Posterior vena cava (tissue), 2 donors: ENCODE measurements at places on chromosomes 3 and 15. TPM values are rescaled to one million over a fixed set of nuclear protein-coding genes. Genes with fewer than 3 reads are reported as not detected.
A peak's percentile ranks its signal among the peaks of the same experiment; 100 is the strongest.

- DNase-seq, result peak; percentile 80
Observed at GRCh38 chr15:29674661-29675533, 147.4 kb downstream of the TJP1 start.

DNA sequence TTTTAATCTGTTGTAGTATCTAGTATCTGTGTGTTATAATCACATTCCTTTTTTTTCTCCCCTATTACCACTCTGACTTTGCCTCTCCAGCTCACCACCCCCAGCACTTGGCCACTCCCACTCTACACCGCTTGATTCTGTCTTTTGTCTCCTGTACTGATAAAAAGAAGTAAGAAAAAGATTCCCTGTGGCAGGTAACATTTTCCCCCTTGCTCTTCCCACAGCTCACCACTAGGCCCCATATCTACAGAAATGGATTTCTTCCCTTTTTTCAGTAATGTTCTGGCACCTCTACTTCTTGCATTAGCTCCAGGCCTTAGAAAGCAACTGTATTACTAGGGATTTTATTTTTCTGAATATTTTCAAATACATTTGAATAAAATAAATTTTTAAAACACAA, 25.6 kb downstream of the KCNH8 start:
- DNase-seq, result no peak

- no peak for DNase-seq
Observed at GRCh38 chr3:72448858-72449257, 399.4 kb downstream of the SHQ1 start.

DNA sequence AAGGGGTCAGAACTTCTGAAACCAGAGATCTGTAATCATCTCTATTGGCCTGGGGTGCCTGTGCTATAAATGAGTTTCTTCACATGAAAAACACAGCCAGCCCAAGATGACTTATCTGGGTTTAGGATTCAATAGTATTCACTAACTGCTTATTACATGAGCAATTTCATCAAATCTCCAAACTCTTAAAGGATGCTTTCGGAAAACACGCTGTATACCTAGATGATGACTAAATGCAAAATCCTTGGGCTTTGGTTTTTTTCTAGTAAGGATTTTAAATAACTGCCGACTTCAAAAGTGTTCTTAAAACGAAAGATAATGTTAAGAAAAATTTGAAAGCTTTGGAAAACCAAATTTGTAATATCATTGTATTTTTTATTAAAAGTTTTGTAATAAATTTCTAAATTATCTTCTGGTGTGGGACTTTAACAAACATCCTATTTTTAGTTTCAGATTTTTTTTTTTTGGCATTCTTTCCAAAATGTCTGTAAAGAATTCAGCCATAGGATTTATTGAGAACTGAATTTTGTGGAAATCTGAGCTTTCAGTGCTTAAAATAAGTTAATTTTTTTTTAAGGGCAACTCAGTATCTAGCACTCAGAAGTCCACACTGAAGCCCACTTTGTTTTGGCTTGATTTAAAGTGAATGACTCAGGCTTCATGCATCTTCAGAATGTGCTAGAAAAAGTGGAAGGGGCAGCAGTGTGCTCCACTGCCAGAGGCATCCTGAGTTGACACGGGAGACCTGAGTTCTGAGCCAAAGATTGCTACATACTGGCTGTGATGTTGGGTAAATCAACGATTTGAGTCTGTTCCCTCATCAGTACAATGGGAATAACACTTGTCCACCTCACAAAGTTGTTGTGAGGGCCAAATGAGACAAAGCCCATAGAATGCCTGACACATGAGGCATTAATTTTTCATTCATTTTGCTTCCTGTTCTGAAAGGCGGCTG, 18.7 kb downstream of the TMEM43 start:
- peak; percentile 85 for DNase-seq

DNA sequence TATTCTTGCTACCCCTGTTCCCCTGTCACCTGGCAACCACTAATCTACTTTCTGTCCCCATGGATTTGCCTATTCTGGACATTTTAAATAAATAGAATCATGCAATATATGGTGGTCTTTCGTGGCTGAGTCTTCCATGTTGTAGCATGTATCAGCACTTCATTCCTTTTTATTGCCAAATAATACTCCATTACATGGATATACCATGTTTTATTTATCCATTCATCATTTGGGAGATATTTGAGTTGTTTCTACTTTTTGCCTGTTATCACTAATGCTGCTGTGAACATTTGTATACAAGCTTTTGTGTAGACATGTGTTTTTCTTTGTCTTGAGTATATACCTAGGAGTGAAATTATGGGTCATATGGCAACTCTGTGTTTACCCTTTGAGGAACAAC, 50.6 kb downstream of the NR2C2 start:
- DNase-seq, result no peak

GRCh38 chr15:94064676-94065313, 166.6 kb upstream of the MCTP2 start:
- DNase-seq, result no peak

Gene GOLGA8G
- total RNA-seq, result not detected

DNA sequence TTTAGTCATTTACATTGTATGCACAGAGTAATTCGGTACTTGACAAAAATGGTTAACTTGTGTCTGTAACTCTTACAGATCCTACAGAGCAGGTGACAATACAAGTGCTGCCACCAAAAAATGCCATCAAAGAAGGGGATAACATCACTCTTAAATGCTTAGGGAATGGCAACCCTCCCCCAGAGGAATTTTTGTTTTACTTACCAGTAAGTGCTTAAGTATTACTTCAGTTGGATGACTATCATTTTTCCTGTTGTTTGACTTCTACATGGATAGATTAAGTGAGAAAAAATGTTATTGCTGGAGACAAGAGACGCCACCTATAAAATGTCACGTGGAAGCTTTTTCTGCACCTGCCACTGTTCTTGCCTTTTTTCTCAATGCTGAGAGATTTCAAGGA, 173.2 kb downstream of the ALCAM start:
- DNase-seq, result no peak

DNA sequence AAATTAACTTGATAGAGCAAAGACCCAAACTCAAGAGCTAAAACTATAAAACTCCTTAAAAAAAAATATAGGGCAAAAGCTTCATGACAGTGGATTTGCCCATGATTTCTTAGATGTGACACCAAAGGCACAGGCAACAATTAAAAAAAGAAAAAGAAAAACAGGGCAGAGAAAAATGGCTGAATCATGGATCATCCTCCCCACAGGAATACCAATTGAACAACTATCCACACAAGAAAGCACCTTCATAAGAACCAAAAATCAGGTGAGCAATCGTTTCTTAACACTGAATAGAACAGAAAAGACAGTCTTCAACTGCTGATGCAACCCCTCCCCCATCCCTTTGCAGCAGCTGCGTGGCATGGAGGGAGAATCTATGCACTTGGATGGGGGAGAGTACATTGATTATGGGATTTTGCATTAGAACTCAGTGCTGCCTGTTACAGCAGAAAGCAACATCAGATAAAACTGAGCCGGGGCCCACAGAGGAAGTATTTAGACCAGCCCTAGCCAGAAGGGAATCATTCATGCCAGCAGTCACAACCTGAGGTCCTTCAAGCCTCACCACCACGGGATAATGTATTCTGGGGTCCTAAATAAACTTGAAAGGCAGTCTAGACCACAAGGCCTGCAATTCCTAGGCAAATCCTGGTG, 15.7 kb downstream of the C3orf33 start:
- no peak for DNase-seq

DNA sequence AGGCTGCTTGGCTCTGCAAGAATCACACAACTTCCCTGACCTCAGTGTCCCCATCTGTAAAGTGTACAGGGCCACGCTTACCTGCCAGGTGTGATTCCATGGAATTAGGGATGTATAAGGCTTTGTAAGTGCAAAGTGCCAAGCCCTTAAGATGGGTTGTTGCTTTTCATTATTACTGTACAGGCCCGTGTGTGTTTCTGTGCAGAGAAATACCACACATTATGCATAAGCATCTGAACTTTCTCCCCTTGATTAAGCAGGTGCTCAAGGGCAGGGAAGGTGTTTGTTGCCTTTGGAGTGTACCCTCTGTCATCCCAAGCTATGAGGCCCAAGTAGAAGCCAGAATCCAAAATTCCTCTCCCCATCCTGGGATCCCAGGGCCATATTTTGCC, 13.6 kb upstream of the HRH1 start:
- no peak for DNase-seq

DNA sequence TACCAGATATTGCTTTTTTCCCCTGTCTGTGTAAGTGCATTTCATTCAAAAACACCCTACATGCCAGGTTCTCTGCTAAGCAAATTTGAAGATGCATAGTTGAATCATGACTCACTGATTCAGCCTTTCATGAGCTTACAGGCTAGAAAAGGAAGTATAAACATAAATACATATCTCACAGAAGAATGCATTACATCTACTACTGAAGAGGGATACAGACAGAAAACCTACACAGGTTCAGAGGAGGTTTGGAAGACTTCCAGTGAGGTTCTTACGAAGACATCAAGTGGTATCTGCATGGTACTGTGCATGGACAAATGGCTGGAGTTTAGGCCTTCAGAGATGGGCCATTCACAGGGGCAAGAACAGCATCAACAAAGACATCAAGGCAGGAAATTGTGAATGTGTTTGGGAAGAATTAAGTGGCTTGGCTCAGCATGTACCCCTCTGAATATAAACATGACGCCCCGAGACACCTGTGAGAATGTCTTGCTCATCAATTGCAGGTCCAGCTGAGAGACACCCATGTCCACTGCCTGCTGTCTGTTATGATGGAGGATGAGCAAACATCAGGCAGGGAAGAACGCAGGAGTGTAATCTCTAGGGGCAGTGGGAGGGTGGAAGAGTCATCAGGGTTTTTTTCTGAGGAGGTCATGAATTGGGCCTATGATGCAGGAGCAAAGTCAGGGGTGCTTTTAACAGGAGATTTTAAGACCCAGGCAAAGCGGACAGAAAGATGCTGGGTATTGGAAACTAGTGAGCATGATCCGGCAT, 105.1 kb upstream of the GALNT15 start:
- DNase-seq, result no peak

- DNase-seq, result peak; percentile 84
Observed at GRCh38 chr15:31080591-31081014, 20.9 kb downstream of the TRPM1 start.

- DNase-seq, result no peak
Observed at GRCh38 chr3:142984255-142984654, 17.1 kb upstream of the U2SURP start.

- DNase-seq, result no peak
Observed at GRCh38 chr3:98501863-98502576, 4.5 kb downstream of the OR5K2 start.

DNA sequence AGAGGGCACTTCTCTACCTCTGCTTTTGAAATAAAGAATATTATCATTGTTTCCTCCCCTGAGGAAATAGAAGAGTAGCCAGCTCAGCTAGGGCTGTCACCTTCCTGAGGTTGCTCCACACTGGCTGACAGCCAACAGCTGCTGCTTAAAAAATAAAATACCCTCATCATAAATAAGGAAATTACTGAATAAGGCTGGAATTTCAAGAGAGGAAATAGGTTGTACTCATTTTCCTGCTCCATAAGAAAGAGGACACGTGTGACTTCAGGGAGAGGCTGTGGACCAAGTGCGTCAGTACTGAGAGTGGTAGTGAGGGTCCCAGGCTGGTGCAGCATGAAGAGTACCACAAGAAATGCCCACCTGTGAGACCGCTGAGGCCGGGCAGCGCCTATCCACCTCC, 8.1 kb upstream of the C2CD4B start:
- DNase-seq, result no peak

- no peak for DNase-seq
Observed at GRCh38 chr3:99541181-99541580, 97.2 kb upstream of the COL8A1 start.

DNA sequence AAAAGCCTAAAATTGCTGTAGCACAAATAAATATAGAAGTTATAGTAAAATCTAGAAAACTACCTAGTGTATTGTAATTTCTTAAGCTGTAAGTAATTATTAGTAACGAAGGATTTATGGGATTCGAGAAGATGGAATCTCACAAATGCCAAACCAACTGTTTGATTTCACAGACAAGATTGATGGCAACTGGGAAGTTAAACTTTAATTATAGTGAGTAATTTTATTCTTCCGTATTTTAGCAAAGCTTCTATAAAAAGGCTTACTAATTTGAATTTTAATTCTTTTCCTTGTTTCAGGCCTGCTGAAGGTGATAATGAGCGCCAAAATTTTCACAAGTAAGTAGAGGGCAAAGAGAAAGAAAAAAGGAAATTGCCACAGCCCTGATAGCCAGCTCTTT, 36.6 kb downstream of the GATM start:
- DNase-seq, result no peak

Gene NANOGP8
- 0.48 TPM for total RNA-seq

DNA sequence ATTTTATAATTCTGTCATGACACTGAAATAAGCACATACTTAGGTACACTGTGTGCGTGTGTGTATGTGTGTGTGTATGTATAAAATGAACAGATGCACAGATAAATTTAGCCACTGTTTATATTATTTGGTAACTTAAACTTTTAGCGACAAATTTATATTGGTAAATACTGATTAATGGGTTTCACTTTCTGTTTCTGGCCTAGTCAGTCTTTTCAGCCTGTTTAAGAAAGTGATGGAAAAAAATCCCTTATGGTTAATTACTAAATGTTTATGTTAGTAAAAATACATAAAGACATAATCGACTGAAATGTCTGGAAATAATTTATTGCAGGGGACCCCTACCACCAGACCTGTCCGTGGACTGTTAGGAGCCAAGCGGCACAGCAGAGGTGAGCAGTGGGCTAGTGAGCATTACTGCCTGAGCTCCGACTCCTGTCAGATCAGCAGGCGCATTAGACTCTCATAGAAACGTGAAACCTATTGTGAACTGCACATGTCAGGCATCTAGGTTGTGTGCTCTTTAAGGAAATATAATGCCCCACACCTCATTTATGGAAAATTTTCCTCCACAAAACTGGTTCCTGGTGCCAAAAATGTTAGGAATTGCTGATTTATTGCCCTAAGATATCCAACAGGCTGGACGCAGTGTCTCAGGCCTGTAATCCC, 717.4 kb downstream of the SI start:
- no peak for DNase-seq

DNA sequence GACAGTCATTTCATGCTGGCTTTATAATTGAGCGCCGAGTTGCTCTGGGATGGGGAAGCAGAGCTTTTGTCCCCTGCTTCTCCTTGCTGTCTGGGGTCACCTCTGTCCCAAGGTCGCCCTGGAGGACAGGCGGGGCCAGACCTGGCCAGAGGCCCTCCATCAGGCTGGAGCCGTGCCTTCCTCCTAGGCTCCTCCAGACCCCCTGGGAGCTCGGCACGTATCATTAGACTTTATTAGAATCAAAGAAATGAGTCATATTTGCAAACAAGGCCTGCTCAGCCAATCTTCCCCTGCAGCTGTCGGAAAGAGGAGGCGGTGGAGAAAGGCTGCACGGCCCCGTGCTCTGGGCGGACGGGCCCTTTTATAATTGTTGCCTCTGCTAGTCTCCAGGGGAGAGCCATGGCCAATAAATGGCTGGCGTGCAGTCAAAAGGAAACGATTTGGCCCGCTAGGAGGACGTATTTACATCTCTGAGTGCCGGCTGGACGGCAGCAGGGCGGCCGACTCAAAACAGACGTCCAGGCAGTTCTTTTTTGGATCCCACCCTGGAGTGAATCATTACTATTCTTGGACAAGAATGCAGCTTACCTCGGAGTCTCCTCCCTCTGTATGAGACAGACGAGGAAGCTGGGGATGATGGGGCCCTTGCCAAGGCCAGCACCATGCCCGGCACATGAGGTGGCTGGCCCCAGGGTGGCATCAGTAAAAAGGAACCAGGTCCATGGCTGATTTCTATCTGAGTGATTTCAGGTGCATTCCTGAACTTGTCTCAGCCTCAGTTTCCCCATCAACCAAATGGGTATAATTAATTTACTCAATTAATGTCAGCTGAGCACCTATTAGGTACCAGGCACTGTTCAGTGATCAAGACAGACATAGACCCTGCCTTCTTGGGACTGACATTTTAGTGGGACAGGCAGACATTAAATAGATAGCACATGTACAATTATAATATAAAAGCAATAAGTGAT, 50.6 kb downstream of the SLC6A6 start:
- DNase-seq, result peak; percentile 97

Gene SLC22A13
- total RNA-seq, result 0.48 TPM
